Thoracic aorta (tissue), 2 donors: ENCODE measurements at places on chromosomes 2 and 18. TPM values are rescaled to one million over a fixed set of nuclear protein-coding genes. Genes with fewer than 3 reads are reported as not detected.

DNA sequence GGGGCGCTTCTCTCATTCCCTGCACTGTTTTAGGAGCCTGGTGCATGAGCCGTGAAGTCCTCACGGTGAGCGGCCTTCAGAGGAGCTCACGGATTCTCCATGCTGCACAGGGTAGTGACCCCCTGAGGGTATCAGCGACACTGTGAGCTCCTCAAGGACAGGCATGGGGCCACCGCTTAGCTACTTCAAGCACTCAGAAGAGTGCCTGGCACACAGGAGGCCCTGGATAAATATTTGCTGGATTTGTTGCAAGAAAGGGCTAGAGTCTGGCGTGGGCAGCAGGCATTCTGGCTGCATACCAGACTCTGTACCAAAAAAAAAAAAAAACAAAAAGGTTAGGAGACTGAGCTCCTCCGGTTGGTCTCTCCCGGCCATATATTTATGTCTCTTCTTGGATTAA, 5.7 kb upstream of the MBP start:
- H3K36me3 ChIP-seq: no peaks in the 10 kb centered on the region
- H3K4me3 ChIP-seq: no peak overlapping the region
- no peaks in the 10 kb centered on the region for H3K27me3 ChIP-seq
- peak overlapping the region; percentile 66 for H3K27ac ChIP-seq
- H3K4me1 ChIP-seq: peaks cover 13% of the 10 kb centered on the region

ALK gene
- total RNA-seq: not detected

DNA sequence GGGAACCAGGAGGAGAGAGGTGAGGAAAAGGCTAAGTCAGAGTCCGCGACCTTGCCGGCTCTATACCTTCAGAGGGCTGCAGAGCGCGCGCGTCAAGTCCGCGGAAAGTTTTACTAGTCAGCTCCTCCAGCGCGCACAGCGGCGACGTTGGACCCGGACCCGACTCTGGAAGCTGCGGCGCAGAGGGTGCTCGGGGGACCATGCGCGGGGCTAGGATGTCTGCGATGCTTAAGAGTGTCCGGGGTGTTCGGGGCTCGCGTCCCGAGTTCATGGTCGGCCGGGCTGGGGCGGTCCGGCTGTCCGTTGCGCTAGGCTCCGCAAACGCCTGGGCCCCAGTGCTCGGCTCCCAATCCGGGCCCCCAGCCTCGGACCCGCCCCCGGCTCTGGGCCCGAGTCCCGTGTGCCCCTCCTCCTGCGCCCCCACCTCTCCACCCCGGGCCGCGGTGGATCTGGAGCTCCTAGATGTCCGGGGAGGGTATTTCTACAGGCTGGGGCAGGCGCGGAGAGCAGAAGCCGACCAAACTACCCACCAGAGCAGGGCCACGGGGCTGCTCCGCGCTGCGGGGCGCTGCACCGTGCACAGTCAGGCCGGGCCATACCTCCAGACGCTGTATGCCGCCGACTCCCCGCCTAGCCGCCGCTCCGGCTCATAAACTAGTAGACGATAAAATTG, at the start of gene LBX2:
LBX2 (minus strand) TSS at position 337 of the 673 bp plus-strand sequence; CDS start at position 271, 66 bp downstream.
- peak within 1 kb of the TSS; percentile 37 for H3K27ac ChIP-seq
- H3K4me1 ChIP-seq: peaks cover 16% of the 10 kb centered on the region
- H3K4me3 ChIP-seq: peak within 1 kb of the TSS; percentile 65

EFR3B gene
- total RNA-seq: 0.81 TPM

- no peak overlapping the region for H3K4me3 ChIP-seq
- H3K27ac ChIP-seq: no peak overlapping the region
- no peak for DNase-seq
- no peaks in the 10 kb centered on the region for H3K4me1 ChIP-seq
- no peaks in the 10 kb centered on the region for H3K27me3 ChIP-seq
Observed at GRCh38 chr2:118882693-118883336, 35.4 kb upstream of the EN1 start.

GRCh38 chr2:142878031-142878678, 691 bp downstream of the KYNU start:
- no peaks in the 10 kb centered on the region for H3K27me3 ChIP-seq
- H3K4me3 ChIP-seq: peak overlapping the region; percentile 57
- no peak overlapping the region for H3K27ac ChIP-seq
- no peaks in the 10 kb centered on the region for H3K36me3 ChIP-seq
- no peak for DNase-seq

CENPA gene
- not detected for total RNA-seq

DNA sequence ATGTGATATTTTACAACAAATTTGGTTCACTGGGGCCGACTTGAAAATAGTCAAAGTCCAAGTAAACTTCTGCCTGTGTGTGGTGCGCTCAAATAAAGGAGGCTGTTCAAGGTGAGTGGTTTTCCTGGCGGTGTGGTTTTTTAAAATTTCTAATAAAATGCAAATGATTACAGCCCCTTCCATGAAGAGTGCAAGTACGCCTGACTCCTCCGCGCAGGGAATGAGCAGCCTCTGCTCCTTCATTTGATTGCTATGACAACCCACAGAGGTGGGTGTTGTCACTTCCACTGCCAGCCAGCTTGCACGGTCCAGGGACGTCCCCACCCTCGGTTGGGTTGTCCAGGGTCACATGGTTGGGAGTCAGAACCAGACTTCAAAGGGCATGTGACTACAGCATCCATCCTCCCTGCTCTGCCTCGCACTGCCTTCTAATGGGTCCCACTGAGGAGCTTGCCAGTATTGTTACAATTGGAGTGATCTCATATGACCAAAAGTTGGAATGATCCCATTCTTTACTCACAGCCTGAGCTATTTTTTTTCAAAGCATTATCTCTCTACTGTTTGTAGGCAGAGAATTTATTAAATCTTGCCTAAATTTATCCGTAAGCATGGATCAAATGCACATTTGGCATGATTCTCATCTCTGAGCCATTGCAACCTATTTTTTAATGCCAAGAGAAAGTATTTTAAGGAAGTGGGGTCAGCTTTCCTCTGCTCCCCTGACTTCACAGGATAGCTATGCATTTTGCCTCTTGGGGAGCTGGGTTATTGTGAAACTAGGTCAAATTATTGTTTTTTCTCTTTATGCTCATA, 121.3 kb downstream of the AGAP1 start:
- H3K27me3 ChIP-seq: no peaks in the 10 kb centered on the region
- no peaks in the 10 kb centered on the region for H3K36me3 ChIP-seq
- peaks cover 16% of the 10 kb centered on the region for H3K4me1 ChIP-seq
- DNase-seq: peak; percentile 23

GPBAR1 gene
- 4.2 TPM for total RNA-seq

BMP10 gene
- total RNA-seq: not detected

GALNT14 gene
- total RNA-seq: not detected

PID1 gene
- 109 TPM for total RNA-seq

HAAO gene
- total RNA-seq: 33.7 TPM

DNA sequence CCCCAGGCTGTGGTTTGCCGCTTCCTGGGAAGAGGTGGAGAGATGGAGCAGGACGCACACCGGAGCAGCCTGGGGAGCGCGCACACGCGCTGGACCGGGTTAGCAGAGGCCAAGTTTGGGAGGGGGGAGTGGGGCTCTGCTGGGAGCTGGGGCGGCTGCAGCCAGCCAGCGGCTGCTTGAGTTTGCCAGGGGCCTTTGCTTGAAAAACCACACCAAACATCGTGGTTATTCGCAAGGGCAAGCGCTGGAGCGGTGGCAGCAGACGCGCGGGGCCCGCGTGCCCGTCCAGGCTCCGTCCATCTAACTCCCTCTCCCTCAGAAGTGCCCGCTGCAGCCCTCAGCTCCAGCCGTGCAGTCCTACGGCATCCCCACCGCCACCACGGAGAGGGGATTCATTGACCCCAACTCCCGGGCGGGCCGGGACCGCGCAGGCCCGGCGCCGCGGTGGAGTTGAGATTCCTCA, 4.6 kb downstream of the PTGR3 start:
- DNase-seq: no peak
- H3K4me1 ChIP-seq: peaks cover 29% of the 10 kb centered on the region
- H3K27ac ChIP-seq: no peak overlapping the region
- no peaks in the 10 kb centered on the region for H3K36me3 ChIP-seq
- no peaks in the 10 kb centered on the region for H3K27me3 ChIP-seq

DNA sequence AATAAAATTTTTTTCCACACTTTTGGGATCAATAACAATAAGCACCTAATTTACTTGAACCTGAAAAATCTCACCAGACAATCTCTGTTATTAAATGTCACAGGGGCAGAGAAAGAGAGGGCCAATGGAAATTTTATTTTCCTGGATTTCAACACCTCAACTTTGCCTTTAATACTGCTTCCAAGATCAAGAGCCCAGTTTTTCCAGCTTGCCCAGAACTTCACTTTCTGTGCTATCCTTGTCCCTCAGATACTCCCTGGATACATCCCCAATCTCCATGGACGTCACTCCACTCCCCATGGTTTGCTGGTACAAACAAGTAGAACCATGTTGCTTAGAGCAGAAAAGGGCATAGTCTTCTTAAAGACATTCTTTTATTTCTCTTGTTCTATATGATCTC, 29.3 kb upstream of the PID1 start:
- H3K4me1 ChIP-seq: peaks cover 22% of the 10 kb centered on the region
- no peaks in the 10 kb centered on the region for H3K36me3 ChIP-seq
- no peak overlapping the region for H3K4me3 ChIP-seq
- H3K27me3 ChIP-seq: no peaks in the 10 kb centered on the region
- no peak overlapping the region for H3K27ac ChIP-seq

COL5A2 gene
- 99.4 TPM for total RNA-seq

GRCh38 chr2:241354668-241355658, 1.1 kb upstream of the FARP2 start:
- peak; percentile 52 for DNase-seq
- H3K4me1 ChIP-seq: peaks cover 16% of the 10 kb centered on the region
- H3K27me3 ChIP-seq: no peaks in the 10 kb centered on the region
- peaks cover 19% of the 10 kb centered on the region for H3K36me3 ChIP-seq

PHOSPHO2 gene
- total RNA-seq: 0.92 TPM

ZNF638 gene
- total RNA-seq: 162 TPM

PLB1 gene
- 29.6 TPM for total RNA-seq

ANKRD30B gene
- total RNA-seq: not detected

BCL2 gene
- total RNA-seq: 29.3 TPM

GRCh38 chr2:98907385-98907784, 28.6 kb downstream of the CRACDL start:
- DNase-seq: no peak
- no peaks in the 10 kb centered on the region for H3K36me3 ChIP-seq
- H3K27me3 ChIP-seq: no peaks in the 10 kb centered on the region
- no peak overlapping the region for H3K27ac ChIP-seq
- no peak overlapping the region for H3K4me3 ChIP-seq

GRCh38 chr2:201866643-201867473, 60.5 kb downstream of the CDK15 start:
- H3K4me1 ChIP-seq: no peaks in the 10 kb centered on the region
- H3K27ac ChIP-seq: no peak overlapping the region
- H3K4me3 ChIP-seq: no peak overlapping the region
- no peaks in the 10 kb centered on the region for H3K27me3 ChIP-seq
- no peak for DNase-seq

DNA sequence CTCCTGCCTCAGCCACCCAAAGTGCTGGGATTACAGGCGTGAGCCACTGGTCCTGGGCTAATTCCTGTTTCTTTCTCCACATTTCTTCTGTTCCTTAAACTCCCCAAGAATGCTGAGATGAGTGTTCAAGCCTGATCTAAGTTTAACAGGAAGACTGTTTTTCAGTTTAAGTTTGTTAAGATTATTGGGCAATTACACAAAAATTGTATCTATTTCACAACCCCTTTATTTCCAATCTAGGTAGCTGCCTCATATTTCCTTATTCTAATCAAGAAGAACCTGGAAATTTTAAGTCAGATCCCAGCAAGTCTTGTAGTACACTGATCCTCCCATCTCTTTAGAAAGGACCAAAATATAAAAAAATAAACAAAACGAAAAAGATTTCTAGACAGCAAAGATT, 11.7 kb downstream of the SFT2D3 start:
- H3K4me3 ChIP-seq: no peak overlapping the region
- peaks cover 18% of the 10 kb centered on the region for H3K36me3 ChIP-seq
- H3K27ac ChIP-seq: no peak overlapping the region
- DNase-seq: no peak
- no peaks in the 10 kb centered on the region for H3K4me1 ChIP-seq

DNA sequence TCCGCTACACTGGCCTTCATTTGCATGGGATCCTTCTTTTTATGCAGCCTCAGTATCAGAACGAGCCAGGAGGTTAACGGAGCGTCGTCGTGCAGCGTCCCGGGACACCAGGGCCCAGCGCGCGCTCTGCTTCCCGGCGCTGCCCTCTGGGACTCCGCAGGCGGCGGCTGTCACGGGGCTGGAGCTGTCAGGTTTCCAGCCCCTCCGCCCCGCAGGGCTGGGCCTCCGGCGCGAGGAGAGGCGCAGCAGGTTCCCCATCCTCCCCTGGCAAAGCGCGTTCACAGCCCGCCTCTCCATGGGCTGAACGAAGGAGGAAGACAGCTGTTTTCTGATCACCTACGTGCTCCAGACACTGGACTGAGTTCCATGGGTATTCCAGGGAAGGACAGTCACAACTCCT, 12.5 kb upstream of the PAX8 start:
- no peaks in the 10 kb centered on the region for H3K27me3 ChIP-seq
- H3K27ac ChIP-seq: no peak overlapping the region
- H3K36me3 ChIP-seq: no peaks in the 10 kb centered on the region

DNA sequence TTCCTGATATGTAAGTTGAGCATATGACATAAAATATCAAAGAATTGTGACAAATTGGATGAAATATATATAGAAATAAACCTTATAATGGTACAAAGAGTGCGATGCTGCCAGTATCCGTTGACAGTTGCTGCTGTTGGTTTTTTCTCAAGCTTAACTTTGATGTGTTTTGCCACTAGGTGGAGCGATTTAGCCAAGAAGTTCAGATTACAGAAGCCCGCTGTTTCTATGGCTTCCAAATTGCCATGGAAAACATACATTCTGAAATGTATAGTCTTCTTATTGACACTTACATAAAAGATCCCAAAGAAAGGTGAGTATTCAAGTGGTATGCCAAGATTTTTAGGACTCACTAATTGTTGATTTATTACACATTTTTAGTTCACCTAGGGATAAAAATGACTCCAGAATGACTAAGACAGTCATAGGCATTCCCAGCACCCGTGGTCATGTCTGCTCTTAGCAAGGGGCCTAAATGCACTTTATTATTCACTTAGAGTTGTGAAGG, 2.1 kb downstream of the RRM2 start:
- no peaks in the 10 kb centered on the region for H3K36me3 ChIP-seq
- no peak overlapping the region for H3K4me3 ChIP-seq
- H3K27ac ChIP-seq: no peak overlapping the region
- H3K4me1 ChIP-seq: peaks cover 32% of the 10 kb centered on the region
- H3K27me3 ChIP-seq: no peaks in the 10 kb centered on the region

- H3K27me3 ChIP-seq: no peaks in the 10 kb centered on the region
- no peak for DNase-seq
- H3K4me1 ChIP-seq: peaks cover 2% of the 10 kb centered on the region
- no peak overlapping the region for H3K27ac ChIP-seq
Observed at GRCh38 chr2:160045703-160046210, 16.7 kb downstream of the PLA2R1 start.
